ENCODE measurements at places on chromosomes 5 and 9. TPM values are rescaled to one million over a fixed set of nuclear protein-coding genes. Genes with fewer than 3 reads are reported as not detected.

ANKRD18A gene
- total RNA-seq = 1.9 TPM

GOLGA2 gene
- total RNA-seq = 70.6 TPM

TAF11L3 gene
- total RNA-seq = not detected

DYNC2I2 gene
- total RNA-seq = 23.5 TPM

MARCOL gene
- not detected for total RNA-seq

ADGRV1 gene
- total RNA-seq = 0.60 TPM

TAF11L10 gene
- not detected for total RNA-seq

CYSTM1 gene
- total RNA-seq = 116 TPM

GRM6 gene
- not detected for total RNA-seq

APBA1 gene
- 11.8 TPM for total RNA-seq

TLE1 gene
- total RNA-seq = 79.9 TPM

UBQLN1 gene
- 121 TPM for total RNA-seq

APBB3 gene
- 55.9 TPM for total RNA-seq

SH3RF2 gene
- total RNA-seq = 4.2 TPM

AMBP gene
- total RNA-seq = not detected

AGTPBP1 gene
- 21.3 TPM for total RNA-seq

PTPA gene
- total RNA-seq = 40.3 TPM

TMOD1 gene
- 18.4 TPM for total RNA-seq

PITX1 gene
- 0.74 TPM for total RNA-seq

TAF11L14 gene
- not detected for total RNA-seq

PRLR gene
- total RNA-seq = 0.38 TPM

TXNDC8 gene
- total RNA-seq = not detected

EMB gene
- total RNA-seq = 44.9 TPM

EGR1 gene
- 95.1 TPM for total RNA-seq

DNM1 gene
- 60.5 TPM for total RNA-seq

FAM153A gene
- total RNA-seq = 2.7 TPM

TTF1 gene
- total RNA-seq = 7.9 TPM

HTR4 gene
- not detected for total RNA-seq

AQP7 gene
- total RNA-seq = 128 TPM

UBE2D2 gene
- total RNA-seq = 76.9 TPM

UBAC1 gene
- 56.7 TPM for total RNA-seq

RASEF gene
- total RNA-seq = 1.1 TPM

PLPP6 gene
- total RNA-seq = 4.9 TPM

PCDHB14 gene
- 3.5 TPM for total RNA-seq

NOL6 gene
- total RNA-seq = 22.1 TPM

SCGB3A1 gene
- not detected for total RNA-seq

FNBP1 gene
- 53.4 TPM for total RNA-seq

SOX30 gene
- not detected for total RNA-seq

GNA14 gene
- 2.8 TPM for total RNA-seq

NSMF gene
- total RNA-seq = 29.6 TPM

PPP3R2 gene
- total RNA-seq = not detected

ZFP37 gene
- total RNA-seq = 2.5 TPM

SCGB3A2 gene
- total RNA-seq = not detected

ACTBL2 gene
- not detected for total RNA-seq

LECT2 gene
- total RNA-seq = not detected

SPAAR gene
- 70.1 TPM for total RNA-seq

INSL6 gene
- total RNA-seq = not detected

NDOR1 gene
- 5.6 TPM for total RNA-seq

PALM2AKAP2 gene
- total RNA-seq = 11.5 TPM

SLC6A3 gene
- total RNA-seq = 0.60 TPM

SLCO6A1 gene
- not detected for total RNA-seq

RMRP gene
- total RNA-seq = 841 TPM

LHX3 gene
- not detected for total RNA-seq

SPATA31D3 gene
- total RNA-seq = not detected

INSL4 gene
- total RNA-seq = not detected

MAMDC4 gene
- 1.9 TPM for total RNA-seq

MELK gene
- not detected for total RNA-seq

RNF208 gene
- 0.65 TPM for total RNA-seq

Data from omental fat pad (tissue), 4 donors.